ENCODE measurements at places on chromosomes 5 and 9.

DNA sequence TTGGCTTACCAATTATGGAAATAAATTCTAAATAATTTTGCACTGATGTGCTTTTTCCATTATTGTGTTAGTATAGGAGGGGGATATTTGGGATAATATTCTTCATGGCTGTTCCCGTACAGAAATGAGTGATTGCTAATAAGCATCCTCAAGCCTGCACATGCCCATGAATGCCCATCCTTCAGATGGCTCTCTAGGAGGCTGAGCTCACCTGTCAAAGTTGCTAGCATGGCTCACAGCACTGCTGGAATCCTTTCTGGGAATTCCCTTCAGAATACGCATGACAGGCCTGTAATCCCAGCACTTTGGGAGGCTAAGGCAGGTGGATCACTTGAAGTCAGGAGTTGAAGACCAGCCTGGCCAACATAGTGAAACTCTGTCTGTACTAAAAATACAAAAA lies 124.1 kb downstream of the NXNL2 start:
- no peak for DNase-seq

DNA sequence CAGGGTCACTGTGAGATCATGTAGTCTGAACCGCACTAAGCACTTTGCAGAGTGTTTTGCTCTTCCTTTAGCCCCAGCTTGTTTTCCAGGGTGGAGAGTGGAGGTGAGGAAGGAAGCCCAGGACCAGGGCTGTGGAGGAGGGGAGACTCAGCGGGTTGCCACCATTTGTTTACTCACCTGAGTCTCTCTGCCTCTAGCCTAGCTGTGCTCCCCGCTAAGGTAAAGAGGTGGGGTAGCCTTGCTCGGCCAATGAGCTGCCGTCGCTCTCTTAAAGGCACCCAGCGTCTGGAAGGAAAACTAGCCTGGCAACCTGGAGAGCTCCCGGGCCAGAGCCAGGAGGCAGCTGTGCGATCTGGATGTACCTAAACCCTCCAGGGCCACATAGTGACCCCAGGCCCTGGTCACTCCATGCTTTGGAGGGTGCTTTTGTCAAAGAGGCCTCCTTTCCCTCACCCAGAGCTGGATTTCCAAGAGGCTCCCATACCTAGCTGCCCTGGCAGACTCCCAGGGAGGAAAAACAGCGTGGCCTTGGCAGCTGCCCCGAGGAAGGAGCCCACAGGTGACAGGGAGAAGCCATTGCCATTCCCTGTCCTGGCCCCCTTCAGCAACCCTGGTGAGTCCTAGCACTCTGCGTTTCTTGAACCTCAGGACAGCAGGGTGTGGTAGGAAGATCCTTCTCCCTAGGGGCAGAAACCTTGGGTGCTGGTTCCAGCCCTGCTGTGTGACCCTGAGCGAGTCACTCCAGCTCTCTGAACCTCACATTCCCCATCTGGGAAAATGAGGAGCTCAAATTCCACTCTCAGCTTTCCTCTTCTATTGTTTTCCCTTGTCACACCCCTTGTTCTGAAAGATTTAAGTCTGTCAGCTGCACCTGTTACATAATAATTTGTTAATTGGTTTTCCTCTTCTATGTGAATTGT lies 42.4 kb upstream of the LARP1 start:
- peak; percentile 40 for DNase-seq

GRCh38 chr5:118722122-118723020 lies 266.0 kb downstream of the DTWD2 start:
- DNase-seq = no peak

DNA sequence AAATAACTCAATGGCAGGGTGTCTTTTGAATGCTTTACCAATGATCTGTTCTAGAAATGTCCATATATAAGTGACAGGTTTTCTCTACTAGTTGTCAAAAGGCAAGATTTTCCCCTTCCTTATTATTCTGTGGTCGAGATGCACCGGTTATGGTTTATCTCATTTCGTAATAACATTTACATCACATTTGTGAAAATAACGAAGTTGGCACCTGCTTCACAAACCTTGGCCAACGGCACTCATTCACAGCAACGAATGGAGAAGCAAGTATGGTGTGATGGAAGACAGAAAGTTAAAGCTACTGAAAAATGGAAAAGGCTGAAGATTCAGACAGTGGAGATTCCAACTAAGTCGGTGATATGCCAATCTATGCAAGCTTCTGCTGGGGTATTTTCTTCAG lies 235.8 kb downstream of the KCTD16 start:
- DNase-seq = no peak

DNA sequence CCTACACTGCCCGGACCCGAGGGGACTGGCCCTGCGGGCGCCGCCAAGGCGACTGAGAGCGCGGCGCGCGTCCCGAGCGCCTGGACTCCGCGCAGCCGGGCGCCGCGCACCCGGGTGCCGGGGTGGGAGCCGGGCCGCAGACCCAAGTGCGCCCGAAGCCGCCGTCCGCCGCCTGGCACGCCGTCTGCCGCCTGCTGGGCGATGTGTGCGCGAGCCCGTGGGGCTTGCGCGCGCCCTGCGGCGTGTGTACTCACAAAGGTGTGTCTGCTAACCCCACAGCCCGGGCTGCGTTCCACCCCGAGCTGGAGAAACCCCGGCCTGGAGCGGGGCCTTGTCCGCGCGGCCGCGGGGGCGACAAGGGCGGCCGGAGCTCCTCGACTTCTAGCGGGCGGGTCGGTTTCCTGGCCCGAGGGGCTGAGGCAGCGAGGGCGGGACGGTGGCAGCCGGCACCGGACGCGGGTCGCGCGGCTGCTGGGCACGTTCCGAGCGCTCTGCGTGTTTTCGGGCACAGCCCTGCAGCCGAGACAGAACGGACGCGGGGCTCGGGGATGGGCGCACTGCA lies 1.1 kb upstream of the ZSWIM6 start:
- DNase-seq = peak; percentile 56

DNA sequence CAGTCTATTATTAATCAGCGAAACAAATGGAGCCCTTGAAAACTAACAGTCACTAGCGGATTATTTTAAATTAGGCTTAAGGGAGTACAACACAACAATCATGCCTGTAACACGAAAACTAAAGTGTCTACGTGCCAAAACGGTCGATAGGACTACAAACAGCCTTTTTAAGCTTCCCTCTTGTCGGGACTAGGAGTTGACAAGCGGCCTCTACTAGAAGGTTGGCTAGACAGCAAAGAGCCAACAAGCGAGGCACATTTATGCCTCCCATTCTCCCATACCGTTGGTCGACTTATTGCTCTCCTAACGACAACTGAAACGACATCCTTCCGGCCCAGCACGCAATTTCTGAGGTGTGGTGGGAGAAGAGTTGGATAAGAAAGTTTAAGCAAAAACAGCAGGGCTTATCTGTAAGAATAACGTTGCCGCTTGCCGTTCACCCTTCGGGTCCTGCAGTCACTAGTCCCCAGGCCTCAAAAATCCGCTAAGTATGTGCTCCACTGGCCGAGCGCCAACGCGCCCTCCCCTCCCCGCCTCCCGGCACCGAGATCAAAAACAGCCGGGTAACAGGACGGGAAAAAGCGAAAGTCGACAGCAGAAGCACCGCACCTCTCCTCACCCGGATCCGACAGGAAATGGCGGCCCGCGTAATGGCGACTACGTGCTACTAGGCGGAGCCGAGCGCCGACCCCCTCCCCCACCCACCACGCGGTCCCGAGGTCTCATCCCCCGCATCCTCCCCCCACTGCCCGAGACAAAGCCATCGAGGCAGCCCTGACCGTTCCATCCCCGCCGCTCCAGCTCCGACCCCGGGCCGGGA lies 813 bp downstream of the HNRNPK start:
- DNase-seq = no peak

DNA sequence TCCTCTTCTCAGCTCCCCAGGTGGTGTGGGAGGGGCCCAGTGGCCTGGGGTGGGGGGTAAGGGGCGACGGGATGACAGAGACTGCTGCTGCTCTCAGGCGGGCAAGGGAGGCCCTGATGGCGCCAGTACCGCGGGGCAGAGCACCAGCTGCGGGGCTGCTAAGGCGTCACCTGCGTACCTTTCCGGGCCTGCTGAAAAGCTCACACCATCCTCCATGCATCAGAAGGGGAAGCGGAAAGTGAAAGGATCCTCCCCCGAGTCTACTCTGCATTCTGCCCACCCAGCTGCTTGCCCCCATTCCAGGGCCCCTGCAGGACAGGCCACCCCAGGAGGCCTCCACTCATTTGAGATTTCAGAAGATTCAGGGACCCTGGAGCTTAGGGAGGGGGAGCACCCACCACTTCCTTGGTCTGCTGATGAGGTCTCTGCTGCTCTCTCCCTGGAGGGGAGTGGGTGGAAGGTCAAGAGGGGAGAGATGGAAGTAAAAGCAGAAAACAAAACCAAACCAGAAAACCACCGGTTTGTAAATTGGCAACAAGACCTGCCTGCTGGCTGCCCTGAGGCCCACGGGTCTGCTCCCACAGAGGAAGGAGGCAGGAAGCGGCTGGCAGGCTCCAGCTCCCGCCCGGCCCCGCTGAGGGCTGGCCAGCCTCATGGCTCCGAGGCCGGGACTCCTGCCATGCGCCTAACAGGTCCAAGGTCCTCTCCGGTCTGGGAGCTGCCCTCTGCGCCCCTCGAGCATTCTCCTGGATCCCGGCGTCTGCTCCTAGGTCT lies 33.6 kb downstream of the PRRT1B start:
- DNase-seq = no peak

- DNase-seq = no peak
Measured at GRCh38 chr5:74183041-74183440, 457.5 kb downstream of the ENC1 start.

DNA sequence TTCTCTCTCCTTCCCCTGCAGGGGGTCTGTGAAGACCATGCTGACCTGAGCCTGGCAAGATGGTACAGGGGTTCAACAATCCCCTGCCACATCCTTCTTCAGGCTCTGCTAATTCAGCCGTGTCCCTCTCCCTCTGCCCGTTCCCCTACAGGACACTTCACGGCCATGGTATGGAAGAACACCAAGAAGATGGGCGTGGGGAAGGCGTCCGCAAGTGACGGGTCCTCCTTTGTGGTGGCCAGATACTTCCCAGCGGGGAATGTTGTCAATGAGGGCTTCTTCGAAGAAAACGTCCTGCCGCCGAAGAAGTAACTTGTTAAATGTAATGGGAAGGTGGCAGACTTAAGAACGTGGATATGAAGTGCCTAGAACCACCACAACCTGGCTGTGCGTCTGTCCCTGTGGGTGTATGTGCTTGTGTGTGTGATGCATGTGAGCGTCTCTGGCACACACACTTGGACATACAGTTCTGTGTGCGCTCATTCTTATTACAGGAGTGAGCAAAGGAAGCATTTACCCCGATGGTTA lies 6.9 kb upstream of the CCIN start:
- DNase-seq = no peak

GRCh38 chr9:108400297-108400696 lies 455.5 kb downstream of the ACTL7B start:
- no peak for DNase-seq

GRCh38 chr9:72271613-72272478 lies 93.2 kb downstream of the ZFAND5 start:
- no peak for DNase-seq

GRCh38 chr5:72662936-72663335 lies 153.5 kb upstream of the TNPO1 start:
- DNase-seq = no peak

DNA sequence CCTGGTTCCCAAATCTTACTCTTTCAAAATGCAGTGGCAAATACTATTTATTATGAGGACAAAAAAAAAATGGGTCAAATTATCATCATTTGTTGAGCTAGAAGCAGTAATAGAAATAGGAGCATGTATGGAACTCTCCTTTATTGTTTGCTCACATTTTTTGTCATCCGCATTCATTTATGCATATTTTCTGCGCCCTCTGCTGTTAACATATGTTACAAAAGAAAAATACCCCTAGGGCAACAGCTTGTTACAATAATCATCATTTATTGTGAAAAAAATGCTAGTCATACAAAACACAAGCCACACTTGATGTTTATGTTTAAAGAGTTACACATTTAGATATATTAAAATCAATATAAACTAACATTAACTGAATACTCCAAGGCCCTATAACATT lies 328.2 kb downstream of the TUSC1 start:
- DNase-seq = peak; percentile 47

DNA sequence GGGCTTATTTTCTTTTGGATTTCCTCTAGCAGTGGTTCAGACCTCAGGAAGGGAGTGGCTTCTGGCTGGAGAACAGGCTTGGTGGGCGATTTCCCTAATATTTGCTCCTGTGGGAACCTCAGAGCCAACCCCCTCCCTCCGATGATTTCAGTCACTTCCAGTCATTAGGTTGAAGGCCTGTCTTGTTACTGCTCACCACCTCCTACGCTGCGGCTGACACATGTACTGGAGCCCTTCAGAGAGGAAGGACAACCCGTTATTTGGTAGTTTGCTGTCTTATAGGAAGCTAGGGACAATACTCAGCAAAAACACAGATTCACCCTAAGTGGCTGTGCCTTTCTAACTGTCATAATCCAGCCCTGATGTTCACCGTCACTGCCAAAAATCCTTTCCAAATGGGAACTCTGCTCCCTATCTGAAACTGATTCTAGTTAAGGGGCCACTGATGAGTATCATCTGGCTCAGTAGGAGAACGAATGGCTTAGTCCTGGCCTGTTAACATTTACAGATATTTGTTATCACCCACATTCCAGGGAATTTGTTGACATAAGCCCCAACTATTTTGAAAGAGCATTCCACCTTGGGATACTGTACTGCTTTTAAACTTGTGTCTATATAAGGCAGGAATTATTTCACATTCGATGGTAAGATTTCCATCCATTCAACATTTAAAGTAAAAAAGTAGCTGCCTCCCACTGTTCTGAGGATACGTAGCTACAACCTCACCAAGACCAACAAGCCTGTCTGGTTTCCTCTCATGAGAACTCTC lies 29.3 kb upstream of the ANKH start:
- DNase-seq = no peak

GRCh38 chr5:56986626-56986947 lies 34.7 kb upstream of the MIER3 start:
- DNase-seq = no peak

- no peak for DNase-seq
Measured at GRCh38 chr5:10420468-10420867, 21.2 kb upstream of the ROPN1L start.

DNA sequence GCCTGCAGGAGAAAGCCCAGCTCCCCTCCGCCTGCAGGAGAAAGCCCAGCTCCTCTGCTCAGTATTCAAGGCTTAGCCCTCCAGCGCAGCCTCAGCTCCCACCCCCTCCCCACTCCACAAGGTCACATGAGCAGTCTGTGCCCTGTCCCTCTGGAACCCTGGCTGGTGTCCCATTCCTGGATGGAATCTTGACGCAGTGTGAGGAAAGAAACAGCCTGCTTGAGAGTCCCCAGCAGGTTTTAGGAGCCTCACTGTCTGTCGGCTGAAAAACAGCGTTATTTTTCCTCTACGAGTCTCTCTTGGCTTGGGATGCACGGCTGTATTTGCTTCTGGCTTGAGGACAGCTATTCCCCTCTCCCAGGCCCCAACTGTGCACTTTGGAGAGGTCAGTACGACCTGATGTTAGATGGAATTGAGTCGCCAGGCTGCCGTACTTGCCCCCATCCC lies 210.1 kb upstream of the TRIM32 start:
- no peak for DNase-seq

- no peak for DNase-seq
Measured at GRCh38 chr9:131578021-131578420, 32.7 kb downstream of the PRRT1B start.

- DNase-seq = no peak
Measured at GRCh38 chr5:58366461-58366860, 93.4 kb downstream of the PLK2 start.

GRCh38 chr9:132283165-132283564 lies 71.6 kb downstream of the SETX start:
- no peak for DNase-seq

GRCh38 chr5:137415231-137415681 lies 83.9 kb downstream of the SPOCK1 start:
- DNase-seq = no peak

Data from NCI-H524 (cell line).